ENCODE measurements at places on chromosomes 7 and 10. TPM values are rescaled to one million over a fixed set of nuclear protein-coding genes. Genes with fewer than 3 reads are reported as not detected.

Gene NUTM2E
- 0.19 TPM for polyA plus RNA-seq

Gene FOXI2
- polyA plus RNA-seq = not detected

Gene EBLN1
- not detected for polyA plus RNA-seq

Gene OPN4
- 0.03 TPM for polyA plus RNA-seq

Gene HABP2
- polyA plus RNA-seq = not detected

Gene CFAP69
- polyA plus RNA-seq = 2.8 TPM

Gene GPRIN2
- polyA plus RNA-seq = 0.03 TPM

Gene LOXL4
- polyA plus RNA-seq = 1.4 TPM

Gene AKR1C8
- polyA plus RNA-seq = not detected

Gene ZSCAN21
- polyA plus RNA-seq = 17.5 TPM

Gene KNDC1
- 1.4 TPM for polyA plus RNA-seq

Gene FKBP9
- 219 TPM for polyA plus RNA-seq

Gene INSIG1
- 6.6 TPM for polyA plus RNA-seq

Gene KIAA1217
- polyA plus RNA-seq = 7.2 TPM

Gene PRKG1
- polyA plus RNA-seq = 4.3 TPM
